ENCODE measurements at places on chromosomes 7 and 10.

GRCh38 chr7:157954901-157955300 is 618.1 kb downstream of the DNAJB6 start:
- DNase-seq = no peak

DNA sequence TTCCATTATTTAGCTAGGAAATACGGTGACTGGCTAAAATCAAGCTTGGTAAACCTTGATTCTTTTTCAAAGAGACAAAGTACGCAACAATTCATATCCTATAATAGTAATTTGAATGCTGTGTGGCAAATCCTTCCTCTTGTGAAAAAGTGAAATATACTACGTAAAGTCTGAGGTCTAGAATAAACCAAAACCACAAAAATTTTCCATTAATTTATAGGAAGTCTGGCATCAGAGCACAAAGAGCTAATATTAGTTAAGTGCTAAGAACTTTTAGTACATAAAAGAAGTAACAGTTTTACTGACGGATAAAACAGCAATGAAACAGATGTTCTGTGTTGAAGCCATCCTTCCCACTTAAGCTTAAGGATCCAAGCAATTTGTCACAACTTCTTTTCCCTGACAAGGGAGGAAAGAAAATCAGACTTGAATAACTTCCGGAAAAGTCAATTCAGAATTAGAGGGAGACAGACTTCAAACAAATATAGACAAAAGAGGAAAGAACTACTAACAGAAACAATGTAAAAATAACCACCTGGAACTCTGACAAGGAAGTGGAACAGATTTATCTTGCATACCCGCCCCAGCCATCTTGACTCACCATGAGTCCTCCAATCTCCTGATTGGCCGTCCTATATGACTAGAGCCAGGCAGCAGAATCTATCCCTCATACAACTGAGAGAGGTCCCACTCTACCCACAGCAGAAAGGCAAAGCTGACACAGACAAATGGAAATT is 34.6 kb downstream of the RHEB start:
- no peak for DNase-seq

DNA sequence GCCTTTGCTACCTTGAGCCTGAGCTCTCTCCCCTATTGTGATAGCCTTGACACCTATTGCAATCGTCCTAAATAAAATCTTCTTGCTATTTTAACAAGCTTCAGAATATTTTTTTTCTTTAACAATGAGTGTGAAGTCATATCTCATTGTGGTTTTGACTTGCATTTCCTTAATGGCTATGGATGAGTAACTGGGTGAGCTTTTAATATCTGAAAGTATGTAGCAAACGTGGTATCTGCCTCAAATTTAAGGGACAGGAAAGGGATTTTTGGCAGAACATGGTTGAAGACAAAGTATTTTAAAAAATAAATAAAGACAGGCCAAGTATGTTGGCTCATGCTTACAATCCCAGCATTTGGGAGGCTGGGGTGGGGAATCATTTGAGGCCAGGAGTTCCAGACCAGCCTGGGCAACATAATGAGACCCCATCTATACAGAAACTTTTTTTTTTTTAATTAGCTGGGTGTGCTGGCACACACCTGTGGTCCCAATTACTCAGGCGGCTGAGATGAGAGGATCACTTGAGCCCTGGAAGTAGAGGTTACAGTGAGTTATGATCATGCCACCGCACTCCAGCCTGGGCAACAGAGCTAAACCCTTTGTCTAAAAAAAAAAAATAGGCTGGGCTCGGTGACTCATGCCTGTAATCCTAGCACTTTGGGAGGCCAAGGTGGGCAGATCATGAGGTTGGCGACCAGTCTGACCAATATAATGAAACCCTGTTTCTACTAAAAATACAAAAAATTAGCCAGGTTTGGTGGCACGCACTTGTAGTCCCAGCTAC is 319.3 kb upstream of the NRP1 start:
- no peak for DNase-seq

- no peak for DNase-seq
Observed at GRCh38 chr7:73871163-73872011, 10.4 kb downstream of the TMEM270 start.

DNA sequence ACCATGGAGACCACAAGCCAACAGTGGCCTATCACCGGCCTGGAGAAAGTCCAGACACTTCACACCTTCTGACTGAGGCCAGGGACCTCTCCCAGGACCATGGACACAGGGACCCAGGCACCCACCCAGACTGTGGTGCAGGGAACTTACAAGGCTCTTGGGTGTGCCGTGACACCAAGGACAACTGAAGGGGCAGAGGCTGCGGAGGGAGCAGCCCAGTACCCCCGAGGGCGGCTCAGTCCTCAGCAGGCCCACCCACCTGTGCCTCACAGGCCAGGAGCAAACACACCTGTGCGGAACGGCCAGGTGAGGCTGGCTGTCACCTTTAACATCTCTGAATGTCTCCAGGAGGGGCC is 182.3 kb downstream of the MAD1L1 start:
- DNase-seq = no peak

DNA sequence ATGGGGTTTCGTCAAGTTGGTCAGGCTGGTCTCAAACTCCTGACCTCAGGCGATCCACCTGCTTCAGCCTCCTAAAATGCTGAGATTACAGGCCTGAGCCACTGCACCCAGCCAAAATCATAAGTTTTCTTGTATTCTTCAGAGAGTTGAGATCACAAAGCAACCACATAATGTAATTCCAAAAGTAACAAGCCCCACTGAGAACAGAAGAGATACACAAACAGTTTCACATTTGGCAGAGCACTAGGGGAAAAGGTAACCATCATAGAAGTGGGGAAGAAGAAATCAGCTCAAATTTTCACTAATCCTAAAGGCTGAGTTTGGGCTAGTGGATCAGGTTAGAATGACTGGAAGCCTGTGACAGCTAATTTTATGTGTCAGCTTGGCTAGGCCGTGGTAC is 5.4 kb upstream of the CEP41 start:
- no peak for DNase-seq

Data from NCI-H526 (cell line).